ENCODE measurements at places on chromosomes 5 and 9.

DNA sequence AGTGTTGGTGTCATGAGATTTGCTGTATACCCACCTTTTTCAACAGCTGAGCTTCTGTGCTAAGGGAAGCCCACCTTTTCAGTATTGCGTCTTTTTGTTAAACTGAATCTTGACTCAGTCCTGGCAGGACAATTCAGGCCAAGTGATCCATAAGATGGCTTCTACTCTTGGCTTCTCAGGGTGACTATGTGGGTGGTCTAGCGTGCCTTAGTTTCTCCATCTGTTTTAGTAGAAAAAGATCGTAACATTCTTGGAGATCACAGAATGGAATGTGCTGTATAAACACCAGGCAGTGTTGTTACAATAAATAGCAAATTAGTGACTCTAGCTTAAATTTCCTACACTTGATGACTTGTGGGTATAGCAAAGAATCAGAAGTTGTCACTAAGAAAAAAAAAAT lies 66.6 kb downstream of the PCSK5 start:
- no peak for DNase-seq

DNA sequence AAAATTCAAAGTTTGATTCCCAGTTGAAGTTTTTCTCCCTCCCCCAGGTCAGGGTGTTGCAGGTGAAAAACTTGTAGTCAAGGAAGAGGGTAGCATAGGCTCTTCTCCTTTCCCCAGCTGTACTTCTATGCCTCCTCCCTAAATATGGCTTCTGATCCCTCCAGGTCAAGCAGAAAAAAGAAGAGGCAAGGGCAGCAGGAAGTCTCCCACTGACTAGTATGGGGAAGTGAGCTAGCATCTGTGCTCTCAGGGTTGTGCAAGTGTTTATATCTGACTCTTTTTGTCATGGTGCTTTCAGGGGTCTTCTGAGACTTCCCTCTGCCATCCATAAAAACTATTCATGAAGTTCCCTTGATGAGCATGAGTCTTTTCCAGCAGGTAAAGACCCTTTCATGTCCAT lies 76.0 kb downstream of the ATPSCKMT start:
- no peak for DNase-seq

DNA sequence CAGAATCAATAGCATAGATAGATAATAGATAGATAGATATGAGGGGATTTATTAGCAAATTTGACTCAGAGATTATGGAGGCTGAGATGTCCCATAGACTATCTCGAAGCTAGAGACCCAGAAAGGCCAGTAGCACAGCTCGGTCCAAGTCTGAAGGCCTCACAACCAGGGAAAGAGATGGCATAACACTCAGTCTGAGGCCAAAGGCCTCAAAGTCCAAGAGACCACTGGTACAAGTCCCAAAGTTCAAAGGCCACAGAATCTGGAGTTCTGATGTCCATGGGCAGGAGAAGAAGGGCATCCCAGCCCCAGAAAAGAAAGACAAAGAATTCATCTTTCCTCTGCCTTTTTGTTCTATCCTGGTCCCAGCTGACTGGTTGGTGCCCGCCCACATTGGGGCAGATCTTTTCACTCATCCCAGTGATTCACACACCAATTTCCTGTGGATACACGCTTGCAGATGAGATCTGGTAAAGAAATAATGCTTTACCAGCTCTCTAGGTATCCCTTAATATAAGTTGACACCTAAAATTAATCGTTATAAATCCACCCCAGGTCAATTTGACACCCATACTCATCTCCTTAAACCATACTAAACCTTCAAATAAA lies 127.8 kb upstream of the FBN2 start:
- no peak for DNase-seq

- no peak for DNase-seq
Measured at GRCh38 chr5:5983261-5983980, 394.9 kb downstream of the MED10 start.

DNA sequence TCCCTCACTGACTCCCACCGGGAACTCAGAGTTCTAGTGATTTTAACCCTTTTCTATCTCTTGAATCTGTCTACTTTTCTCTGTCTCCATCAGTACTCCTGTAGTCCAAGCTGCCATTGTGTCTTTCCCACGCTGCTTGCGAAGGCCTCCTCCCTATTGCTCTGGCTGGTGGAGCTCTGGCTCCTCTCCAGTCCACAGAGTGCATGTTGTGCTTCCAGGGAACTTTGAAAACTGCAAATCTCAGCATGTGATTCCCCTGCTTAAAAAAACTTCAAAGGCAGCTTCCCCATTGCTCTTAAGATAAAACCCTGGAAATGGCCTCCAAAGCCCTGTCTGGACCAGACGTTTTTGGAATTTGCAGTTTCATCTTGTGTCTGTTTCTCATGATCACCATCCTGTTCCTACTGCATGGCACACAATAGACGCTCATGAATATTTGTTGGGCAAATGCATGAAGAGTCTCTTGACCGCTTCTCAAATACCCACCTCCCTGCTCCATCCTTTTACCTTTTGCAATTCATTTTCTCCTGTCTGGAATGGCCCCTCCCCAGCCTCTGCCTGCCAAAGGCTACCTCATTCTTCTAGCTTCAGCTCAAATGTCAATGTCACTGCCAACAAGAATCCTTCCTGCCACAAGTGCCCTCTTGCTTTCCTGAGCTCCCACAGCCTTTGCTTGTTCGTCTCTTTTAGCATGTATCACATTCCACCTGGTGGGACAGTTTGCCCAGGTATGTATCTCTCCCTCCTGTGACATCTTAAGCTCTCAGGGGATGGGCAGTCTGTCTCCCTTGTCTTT lies 293.2 kb downstream of the ARHGAP26 start:
- no peak for DNase-seq

GRCh38 chr9:97933297-97933998 lies 4.5 kb downstream of the HEMGN start:
- no peak for DNase-seq

DNA sequence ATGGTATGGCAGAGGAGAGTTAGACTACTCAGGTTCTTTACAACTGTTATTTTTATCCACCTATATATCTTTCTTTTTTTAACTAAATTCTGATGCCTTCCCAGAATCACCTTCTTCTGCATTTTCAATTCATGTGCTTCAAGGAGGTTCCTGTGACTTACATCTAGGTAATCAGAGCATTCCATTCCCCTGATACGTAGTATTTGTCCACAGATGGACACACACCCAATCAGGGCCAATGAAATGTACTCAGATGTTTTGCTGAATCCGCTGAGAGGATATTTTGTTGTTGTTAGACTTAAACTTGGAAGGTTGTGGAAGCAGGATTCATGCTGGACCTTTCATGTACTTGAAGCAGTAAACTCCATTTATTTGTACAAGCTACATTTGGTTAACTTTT lies 159.4 kb upstream of the FER start:
- no peak for DNase-seq

- no peak for DNase-seq
Measured at GRCh38 chr5:167485061-167485774, 806.2 kb upstream of the WWC1 start.

GRCh38 chr5:174736331-174736721 lies 11.9 kb downstream of the MSX2 start:
- no peak for DNase-seq

All from kidney capillary endothelial cell (primary cell).